ENCODE measurements at places on chromosomes 12 and 14. TPM values are rescaled to one million over a fixed set of nuclear protein-coding genes. Genes with fewer than 3 reads are reported as not detected.

- no peak for DNase-seq
These were observed 104.9 kb upstream of the PMCH start for GRCh38 chr12:102302553-102302952.

- no peak for DNase-seq
These were observed 155.6 kb downstream of the DYRK2 start for GRCh38 chr12:67804168-67804567.

DNA sequence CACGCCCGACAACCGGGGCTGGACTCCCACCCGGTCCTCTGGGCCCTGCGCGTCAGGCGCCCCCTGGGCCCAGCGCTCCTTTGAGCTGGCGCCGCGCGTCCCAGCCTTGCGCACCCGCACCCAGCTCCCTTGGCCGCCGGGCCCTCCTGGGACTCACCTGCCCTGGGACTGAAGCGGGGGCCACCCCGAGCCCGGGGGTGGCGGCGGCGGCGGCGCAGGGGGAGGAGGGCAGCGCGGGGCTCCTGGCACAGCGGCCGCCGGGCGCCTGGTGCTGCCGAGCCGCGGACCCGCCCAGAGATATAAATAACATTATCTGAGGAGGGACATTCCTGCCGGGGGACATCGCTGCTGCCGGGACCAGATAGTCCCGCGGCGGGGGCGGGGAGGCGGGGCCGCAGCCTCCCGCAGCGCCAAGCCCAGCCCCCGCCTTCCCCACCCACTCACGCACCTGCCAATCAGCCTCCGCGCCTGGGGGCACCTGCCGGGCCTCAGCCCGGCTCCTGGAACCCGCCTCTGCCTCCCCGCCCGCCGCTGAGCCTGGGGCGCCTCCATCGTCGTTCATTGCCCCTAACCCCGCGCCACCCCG is at the start of gene SPTB:
SPTB (minus strand) TSS at position 273 of the 586 bp plus-strand sequence. CDS start 56,813 bp downstream, outside the sequence.
- peak; percentile 34 for DNase-seq

DNA sequence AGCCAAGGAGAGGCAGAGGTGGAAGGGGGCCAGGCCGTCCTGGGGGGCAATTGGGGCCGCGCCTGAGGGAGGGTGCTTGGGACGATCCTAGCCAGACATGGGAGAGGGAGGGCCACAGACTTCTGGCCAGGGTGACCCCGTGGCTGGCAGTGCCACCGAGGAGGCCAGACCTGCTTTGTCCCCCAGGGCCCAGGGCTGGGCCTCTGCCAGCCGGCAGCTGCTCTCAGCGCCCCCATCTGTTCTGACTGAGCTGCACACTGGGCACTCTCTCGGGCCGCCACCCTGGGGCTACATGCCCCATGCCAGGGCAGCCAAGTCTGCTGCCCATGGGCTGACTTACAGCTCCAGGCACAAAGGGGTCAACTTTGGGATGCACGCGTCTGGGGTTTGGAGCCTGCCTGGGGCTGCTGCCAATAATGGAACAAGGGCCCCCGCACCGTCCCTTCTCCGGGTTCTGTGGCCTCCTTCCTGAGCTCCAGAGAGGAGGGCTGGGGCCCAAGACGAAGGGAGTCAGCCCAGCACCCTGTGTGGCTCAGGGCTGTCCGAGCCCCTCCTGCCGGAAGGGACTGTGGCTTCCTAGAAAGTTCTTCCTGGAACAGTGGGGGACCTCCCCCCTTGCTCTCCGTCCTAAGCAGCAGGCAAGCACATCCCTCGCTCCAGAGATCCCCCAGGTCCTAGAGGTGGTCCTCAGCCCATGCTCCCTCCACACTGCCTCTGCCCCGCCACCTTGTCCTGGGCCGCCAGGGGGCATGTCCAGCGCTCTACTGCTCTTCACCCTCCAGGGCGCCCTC is 1.1 kb downstream of the ADSS1 start:
- peak; percentile 61 for DNase-seq

Gene SMIM41
- polyA plus RNA-seq = not detected

- DNase-seq = no peak
These were observed 5.5 kb upstream of the BCL11B start for GRCh38 chr14:99277530-99277929.

DNA sequence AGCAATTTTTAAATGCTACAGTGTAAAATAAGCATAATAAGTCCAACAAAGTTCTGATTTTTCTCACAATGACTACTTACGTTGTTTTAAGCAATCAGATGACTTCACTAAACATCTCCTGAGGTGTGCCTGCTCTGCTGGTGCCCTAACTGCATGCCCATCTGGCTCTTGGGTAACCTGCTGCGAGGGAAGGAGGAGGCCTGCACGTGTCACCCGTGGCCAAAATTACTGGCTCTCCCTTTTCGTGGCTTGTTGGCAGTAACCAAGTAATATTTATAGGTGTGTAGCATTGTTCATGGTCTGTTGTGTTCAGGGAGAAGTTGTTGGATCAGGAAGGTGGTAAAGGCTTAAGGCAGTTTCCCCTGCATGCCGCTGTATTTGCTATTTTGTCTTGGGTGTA is 6.3 kb upstream of the NFKBIA start:
- no peak for DNase-seq

DNA sequence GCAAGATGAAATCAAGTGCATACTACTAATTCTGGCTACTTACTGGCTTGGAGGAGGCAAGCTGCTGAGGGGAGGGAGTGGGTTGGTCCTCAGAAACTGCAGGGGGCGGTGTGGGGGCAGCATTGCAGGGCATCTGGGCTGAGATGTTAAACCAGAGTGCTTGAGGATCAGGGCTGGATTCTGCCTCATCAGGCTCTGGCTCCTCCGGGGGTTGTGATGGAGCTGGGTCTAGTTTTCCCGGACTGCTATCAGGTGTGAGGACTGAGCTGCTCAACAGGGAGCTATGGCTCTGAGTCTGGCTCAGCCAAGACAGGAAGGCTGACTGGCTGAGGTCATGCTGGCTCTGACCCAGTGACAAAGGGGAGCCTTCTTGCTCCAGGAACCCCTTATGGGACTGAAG is 28.6 kb downstream of the BAZ2A start:
- DNase-seq = no peak

- DNase-seq = no peak
These were observed 155.5 kb upstream of the CCND2 start for GRCh38 chr12:4118017-4118510.

Gene BDKRB2
- polyA plus RNA-seq = 2.5 TPM

GRCh38 chr12:89884416-89884898 is 175.8 kb upstream of the ATP2B1 start:
- no peak for DNase-seq

GRCh38 chr14:24875991-24876878 is 173.7 kb downstream of the STXBP6 start:
- no peak for DNase-seq

DNA sequence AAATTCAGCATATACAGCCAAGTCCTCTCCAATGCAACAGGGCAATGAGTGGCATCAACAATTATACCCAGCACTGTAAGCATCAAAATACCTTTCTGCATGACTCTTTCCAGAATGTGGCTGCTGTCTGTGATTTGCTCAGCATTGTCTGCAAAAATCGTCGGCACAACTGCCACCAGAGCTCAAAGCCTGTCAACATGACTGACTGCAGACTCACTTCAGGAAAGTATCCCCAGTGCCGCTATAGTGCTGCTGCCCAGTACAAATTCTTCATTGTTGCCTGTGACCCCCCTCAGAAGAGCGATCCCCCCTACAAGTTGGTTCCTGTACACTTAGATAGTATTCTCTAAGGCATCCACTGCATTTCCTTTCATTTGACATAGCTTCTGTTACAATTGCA is 735 bp downstream of the RNASE6 start:
- no peak for DNase-seq

- no peak for DNase-seq
These were observed 1108.1 kb downstream of the BCL11B start for GRCh38 chr14:98163873-98164272.

Gene RERG
- polyA plus RNA-seq = 34.5 TPM

- DNase-seq = no peak
These were observed 62.3 kb downstream of the NIN start for GRCh38 chr14:50768680-50769079.

DNA sequence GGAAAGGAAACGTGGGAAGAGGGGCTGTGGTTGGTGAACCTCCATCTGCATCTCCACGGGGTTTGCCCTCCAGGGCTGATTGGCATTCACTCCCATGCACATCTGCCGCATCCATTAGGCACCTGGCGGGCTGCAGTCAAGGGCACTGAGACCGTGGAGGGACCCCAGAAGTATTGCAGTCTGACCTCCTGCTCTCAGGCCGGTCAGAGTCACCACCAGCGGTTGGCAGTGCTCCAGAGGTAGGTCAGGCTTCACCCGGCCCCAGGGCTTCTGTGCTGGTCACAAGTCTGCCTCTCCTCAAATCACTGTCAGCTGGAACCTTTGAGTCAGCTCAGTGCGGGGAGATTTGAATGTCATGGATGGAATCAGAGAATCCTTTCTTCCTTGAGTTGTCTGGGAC is 132.3 kb downstream of the PAPOLA start:
- no peak for DNase-seq

GRCh38 chr12:28975564-28976340 is 173.3 kb upstream of the FAR2 start:
- no peak for DNase-seq

Gene SMCO2
- polyA plus RNA-seq = 0.60 TPM

Gene CACNA2D4
- 1.9 TPM for polyA plus RNA-seq

- DNase-seq = no peak
These were observed 33.9 kb upstream of the CDK17 start for GRCh38 chr12:96434107-96434506.

Gene RNASE1
- 98.4 TPM for polyA plus RNA-seq

DNA sequence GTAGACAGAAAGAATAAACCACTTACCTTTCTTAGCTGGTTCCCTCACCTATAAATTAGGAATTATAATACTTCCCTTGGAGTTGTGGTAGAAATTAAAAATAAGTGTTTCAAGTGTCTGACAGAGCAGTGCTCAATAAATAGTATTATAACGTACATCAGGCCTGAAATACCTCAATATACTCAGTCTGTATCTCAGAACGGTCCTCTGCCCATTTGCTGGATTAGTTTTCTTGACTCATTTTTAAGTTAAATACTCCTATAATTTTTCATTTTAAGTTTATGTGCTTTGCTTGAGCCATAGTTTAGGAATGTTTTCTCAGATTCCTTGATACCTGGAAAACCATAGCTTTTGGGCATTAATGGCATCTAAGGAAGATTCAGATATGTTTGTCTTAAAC is 22.4 kb downstream of the ARHGAP5 start:
- DNase-seq = no peak

All from left kidney (tissue), 8 donors.